ENCODE measurements at places on chromosomes 12 and 14.
A peak's percentile ranks its signal among the peaks of the same experiment; 100 is the strongest.

DNA sequence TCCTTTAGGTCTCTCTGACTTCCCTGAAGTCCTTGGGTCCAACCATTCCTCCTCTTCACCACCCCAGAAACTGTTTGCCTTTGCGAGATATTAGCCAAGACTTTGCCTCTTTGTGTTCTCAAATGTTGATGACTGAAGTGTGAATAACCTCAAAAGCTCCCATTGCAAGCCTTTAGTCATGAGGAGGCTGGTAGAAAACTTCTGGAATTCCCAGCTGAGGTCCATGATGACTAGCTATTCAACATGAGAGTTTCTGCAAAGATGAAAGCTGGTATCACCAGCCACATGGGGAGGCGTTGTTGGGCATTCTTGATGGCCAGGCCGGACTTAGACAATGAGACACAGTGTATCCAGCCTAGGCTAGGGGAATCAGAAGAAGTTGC lies 111.7 kb downstream of the TBX5 start:
- DNase-seq, result no peak

DNA sequence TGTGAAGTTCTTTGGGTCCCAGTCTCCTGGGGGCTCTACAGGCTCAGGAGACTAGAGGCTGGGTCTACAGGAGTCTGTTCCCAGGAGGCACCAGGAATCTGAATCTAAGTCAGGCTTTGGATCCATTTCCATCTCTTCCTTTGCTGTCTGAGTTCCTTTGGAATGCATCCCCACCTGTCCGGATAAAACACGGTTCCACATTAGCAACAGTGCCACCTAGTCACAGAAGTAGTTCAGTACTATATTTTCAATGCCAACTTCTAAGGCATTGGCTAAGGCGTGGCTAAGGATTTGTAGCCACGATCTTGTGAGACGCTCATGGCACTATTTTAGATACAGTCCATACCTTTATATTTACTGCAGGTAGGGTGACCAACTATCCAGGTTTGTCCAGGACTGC lies 15.1 kb downstream of the ZC2HC1C start:
- no peak for DNase-seq

- DNase-seq, result no peak
These were observed 142.3 kb downstream of the CACNA1C start for GRCh38 chr12:2195085-2195484.

DNA sequence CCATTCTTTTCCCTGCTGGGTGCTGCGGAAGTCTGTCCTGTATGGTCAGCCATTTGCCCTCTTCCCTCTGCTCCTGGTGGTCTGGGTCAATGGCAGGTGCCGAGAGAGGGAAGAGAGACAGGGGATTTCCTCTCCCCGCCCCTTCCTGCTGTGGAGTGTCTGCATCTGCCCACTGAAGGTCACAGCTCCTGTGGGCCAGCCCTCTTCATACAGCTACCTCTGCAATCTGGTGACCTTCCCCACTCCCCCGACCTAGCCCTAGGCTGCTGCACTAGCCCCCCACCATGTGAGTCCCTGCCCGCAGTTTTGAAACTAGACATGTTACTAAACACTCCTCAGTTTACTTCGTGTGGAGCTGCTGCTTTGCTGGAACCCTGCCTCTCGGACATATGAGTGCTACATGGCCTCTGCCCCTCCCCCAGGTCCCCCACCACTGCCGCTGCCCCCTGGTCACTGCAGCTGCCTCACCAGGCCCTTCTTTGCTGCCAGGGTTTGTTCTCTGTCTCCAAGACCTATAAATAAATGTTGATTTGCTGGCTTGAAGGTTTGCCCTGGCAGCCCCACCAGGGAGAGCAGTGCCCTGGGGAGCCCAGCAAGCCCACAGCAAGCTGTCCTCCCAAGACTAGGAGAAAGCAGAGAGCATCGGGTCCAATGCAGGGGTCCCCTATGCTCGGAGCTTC lies 102.9 kb downstream of the DPF3 start:
- no peak for DNase-seq

GRCh38 chr14:75559451-75560222 lies 18.8 kb upstream of the FLVCR2 start:
- peak; percentile 82 for DNase-seq

- DNase-seq, result no peak
These were observed 81.2 kb downstream of the CHGA start for GRCh38 chr14:93003945-93004698.

GRCh38 chr12:69130064-69130463 lies 109.3 kb upstream of the CPSF6 start:
- DNase-seq, result no peak

DNA sequence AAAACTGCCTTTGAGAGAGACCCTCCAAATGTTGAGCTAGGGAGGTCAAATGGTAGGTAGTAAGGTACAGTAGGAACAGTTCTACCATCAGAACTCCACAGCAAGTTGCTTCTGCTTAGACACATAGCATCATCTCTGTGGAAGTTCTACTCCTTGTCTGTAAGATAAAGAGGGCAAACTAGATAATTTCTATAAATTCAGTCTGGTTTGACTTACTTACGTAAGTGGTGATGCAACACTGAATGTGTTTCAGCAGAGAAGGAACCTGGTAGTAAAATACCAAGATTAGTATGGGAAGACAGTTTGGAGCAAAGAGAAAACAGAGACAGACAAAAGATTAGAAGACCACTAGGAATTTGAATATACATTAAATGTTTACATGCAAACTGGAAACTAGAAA lies 42.0 kb downstream of the KITLG start:
- DNase-seq, result no peak

GRCh38 chr14:53218161-53218560 lies 65.0 kb upstream of the DDHD1 start:
- no peak for DNase-seq

GRCh38 chr12:58341791-58342190 lies 400.4 kb downstream of the ATP23 start:
- no peak for DNase-seq

GRCh38 chr12:125093681-125094330 lies 28.6 kb downstream of the AACS start:
- DNase-seq, result no peak

GRCh38 chr12:127078577-127079350 lies 1188.2 kb upstream of the TMEM132C start:
- DNase-seq, result no peak

DNA sequence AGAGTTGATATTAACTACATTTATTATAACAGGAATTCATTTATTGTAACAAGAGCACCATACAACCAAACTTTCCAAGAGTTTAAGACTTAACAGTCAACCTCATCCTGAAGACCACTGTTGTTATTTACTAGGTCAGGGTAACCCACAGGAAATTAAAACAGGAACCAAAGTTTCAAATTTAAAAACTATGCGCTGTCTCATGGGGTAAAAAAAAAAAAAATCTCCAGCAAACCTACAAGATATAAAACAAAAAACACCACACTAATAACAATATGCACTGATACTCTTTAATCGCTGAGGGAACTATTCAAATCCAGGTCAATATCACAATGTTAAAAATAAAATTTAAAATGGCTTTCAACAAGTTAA lies 44.5 kb downstream of the FOXN3 start:
- no peak for DNase-seq

DNA sequence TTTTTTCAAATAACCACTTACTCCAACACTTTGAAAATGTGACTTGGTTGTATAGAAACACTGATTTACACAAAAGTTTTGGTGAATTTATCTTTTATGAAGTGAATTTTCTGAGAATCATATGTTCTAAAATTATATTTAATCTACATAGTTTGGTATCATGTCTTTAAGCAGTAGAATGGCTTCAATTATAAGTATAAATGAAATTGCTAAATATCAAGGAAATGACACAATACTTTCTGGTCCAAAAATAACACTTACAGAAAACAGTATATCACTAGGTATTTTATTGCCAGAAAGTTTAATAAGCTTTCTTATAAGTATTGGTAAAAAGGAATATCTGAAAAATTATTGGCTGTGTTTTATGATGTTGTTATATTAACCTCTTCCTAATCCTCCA lies 90.9 kb downstream of the SRGAP1 start:
- no peak for DNase-seq

- no peak for DNase-seq
These were observed 35.0 kb downstream of the CORO1C start for GRCh38 chr12:108696111-108696995.

- DNase-seq, result no peak
These were observed 17.7 kb downstream of the STXBP6 start for GRCh38 chr14:25032092-25032784.

DNA sequence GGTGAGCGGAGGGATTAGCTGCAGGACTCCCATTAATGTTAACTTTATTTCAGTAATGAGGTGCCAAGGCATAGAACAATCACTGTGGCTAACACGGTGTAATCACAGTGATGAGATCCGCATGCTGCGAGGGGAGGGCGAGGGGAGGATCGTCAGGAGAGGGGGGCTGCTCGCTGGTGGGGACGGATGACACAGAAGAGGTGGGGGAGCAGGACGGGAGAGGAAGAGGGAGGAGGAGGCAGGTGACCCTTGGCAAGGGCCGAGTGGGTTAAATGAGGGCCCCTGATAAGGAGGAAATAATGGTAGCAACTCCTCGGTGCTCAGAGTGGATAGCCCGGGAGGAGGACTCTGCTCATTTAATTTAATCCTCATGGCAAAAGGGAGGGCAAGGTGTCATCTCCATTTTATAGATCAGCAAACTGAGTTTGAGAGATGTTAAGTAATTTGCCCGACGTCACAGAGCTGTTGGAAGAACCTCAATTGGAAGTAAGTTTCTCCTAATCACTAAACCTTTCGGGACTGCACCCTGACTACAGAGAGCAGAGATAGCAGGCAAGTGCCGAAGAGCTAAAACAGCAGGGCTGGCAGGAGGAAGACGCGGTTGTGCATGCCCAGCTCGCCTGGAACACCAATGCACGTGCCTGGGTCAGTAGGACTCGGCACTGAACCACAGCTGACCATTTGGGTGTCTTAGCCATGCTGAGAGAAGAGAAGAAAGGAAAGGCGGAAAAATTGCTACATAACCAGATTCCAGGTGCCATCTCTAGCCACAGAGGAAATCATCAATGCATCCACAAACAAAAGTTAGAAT lies 43.0 kb downstream of the SPRING1 start:
- no peak for DNase-seq

GRCh38 chr12:74539765-74540526 lies 2.3 kb downstream of the ATXN7L3B start:
- no peak for DNase-seq

DNA sequence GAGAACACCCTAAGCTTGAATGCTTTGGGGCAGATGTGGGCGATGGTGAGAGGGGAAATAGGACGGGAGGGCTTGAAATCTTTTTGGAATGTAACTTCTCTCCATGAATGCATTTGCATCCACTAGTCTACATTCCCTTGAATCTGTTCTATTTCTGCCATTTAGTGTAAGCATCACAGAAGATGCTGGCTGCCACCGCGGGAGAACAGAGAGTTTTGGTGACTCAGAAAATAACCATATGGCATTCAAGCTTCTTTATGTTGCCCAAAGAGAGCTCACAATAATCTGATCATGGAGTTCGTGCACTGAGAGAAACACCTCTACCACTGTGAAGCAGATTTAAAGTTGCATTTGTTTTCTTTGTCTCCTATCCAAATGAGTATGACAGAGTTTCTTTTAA lies 52.6 kb upstream of the OTX2 start:
- DNase-seq, result no peak

DNA sequence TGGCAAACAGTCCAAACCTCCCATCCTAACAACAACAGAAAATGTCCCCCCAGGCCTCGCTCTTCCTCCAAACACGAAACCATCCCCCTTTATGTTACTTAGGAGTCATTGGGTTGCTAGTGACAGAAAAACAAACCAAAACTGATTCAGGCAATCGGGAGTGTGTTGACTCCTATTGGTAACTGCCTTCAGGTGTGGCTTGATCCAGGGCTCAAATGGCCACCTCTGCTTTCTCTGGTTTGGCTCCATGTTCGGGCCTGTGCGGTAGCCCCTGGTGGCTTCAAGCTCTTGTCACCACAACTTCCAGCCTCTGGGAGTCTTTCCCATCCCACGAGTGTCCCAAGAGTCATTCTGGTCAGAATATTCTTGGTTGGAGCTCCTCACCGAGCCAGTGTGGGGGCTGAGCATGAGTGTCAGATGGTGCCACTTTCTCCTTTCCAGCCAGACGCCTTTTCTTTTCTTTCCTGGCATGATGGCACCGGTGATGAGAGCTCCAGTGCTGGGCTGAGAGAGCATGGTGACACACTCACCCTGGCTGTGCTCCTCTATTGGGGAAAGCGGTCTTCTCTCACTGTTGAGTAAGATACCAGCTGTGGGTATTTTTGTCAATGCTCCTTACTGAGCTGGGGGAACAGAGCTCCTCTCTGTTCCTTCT lies 38.6 kb downstream of the NOC4L start:
- no peak for DNase-seq

GRCh38 chr12:23446746-23447145 lies 502.7 kb downstream of the SOX5 start:
- DNase-seq, result no peak

GRCh38 chr12:124498275-124499189 lies 68.9 kb downstream of the NCOR2 start:
- no peak for DNase-seq

GRCh38 chr12:62879691-62880090 lies 55.3 kb downstream of the PPM1H start:
- DNase-seq, result no peak

DNA sequence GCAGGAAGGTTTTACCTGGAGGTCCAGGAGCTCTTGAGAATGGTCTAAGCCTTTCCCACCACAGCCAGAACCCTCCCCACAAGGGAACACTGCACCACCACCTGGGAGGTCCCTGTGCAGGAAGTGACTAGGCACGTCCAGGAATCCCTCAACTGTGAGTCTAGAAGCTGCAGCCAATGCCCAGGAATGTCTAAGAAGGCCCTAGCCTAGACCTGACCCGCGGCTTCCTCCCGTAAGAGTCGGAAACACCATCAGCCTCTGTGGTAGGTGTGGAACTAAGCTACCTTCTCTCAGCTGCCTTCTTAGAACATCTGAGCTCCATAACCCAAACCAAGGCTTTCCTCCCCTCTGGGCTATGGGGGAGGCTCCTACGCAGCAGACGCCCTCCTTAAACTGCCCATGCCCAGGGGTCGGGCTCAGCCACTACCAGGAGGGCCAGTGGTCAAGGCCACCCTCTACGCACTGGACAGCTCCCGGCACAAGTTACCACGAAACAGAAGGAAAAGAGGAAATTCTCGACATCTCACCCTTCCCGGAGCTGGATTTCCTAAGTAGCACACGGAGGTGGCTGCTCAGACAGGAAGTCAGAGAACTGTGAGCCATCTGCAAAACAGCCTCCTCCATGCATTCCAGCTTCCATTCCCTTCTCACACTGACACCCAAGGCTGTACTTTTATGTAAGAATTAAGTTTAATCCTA lies 25.5 kb downstream of the ZFYVE21 start:
- DNase-seq, result no peak

GRCh38 chr12:40335991-40336390 lies 111.2 kb downstream of the LRRK2 start:
- no peak for DNase-seq

DNA sequence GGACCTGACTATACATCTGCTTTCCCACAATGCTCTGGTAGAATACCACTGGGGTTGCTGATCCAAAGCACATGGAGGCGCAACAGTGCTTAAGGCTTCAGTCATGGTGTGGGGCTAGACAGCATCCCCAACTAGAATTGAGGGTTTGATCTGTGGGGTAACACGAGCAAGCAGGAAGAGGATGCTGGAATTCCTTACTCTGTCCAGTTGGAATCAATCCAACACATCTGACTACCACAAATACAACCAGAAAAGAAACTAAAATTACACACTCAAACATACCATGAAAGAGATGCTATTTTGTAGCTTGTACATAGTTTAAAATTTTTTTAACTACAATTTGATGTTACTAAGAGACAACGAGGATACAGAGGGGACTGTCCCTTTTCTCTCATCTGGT lies 40.4 kb upstream of the GTF2A1 start:
- DNase-seq, result no peak

Data from activated CD8-positive, alpha-beta memory T cell treated with anti-CD3 and anti-CD28 coated beads for 24 hours (primary cell).